Stimulated activated CD4-positive, alpha-beta T cell treated with anti-CD3 and anti-CD28 coated beads, Interleukin-12 subunit alpha, Interleukin-12 subunit beta, amount 100 ng/mL, for 24 hours (primary cell): ENCODE measurements at places on chromosomes 11 and 22.

- DNase-seq: no peak
Observed at GRCh38 chr11:64531906-64532312, 59.1 kb upstream of the SLC22A12 start.

DNA sequence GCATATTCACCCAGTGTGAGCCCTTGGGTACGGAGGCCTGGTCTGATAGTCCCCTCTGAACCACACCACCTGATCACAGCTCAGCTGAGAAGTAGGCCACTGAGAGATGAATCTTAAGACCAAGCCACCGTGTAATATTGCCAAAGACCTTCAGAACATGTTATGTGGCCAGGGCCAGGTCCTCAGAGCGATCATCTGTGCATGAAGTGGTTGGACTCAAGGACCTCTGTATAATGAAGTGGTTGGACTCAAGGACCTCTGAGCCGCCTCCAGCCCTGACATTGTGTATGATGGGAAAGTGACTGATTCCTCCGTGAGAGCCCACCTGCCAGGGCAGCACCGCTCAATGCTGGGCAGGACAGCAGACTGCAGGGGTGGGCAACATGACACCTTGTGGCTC lies 70.2 kb downstream of the TP53I11 start:
- DNase-seq: no peak

DNA sequence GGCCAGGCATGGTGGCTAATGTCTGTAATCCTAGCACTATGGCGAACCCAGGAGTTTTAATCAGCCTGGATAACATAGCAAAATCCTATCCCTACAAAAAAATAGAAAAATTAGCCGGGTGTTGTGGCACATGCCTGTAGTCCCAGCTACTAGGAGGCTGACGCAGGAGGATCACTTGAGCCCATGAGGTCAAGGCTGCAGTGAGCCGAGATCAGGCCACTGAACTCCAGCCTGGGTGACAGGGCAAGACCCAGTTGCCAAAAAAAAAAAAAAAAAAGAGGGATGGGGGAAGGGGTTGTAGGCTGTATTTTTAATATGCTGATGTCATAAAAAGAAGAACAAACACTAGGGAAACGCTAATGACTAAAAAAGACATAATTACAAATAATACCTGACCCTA lies 12.1 kb downstream of the DDX6 start:
- no peak for DNase-seq

GRCh38 chr22:31616315-31616980 lies 45.6 kb downstream of the PISD start:
- DNase-seq: no peak

GRCh38 chr11:71574418-71574817 lies 8.3 kb downstream of the KRTAP5-11 start:
- no peak for DNase-seq

DNA sequence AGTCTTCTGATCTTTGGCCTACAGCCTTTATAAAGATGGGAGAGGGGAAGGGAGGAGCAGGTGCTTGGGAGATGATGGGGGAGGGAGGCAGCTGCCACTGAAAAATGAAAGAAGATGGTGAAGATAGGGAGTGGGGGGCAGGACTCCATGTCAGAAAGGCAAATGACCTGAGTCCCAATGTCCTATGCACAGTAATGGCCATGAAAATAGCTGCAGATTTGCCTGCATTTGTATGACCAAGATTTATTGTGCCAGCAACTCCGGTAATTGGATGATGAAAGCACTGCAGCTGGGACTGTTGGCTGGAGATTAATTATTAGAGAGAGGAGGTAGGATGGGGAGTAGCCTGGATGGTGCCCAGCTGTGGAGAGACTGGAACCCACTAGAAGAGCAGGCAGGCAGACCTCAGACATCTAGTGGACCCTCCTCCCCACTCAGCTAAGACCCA lies 36.1 kb downstream of the NEU3 start:
- DNase-seq: no peak

DNA sequence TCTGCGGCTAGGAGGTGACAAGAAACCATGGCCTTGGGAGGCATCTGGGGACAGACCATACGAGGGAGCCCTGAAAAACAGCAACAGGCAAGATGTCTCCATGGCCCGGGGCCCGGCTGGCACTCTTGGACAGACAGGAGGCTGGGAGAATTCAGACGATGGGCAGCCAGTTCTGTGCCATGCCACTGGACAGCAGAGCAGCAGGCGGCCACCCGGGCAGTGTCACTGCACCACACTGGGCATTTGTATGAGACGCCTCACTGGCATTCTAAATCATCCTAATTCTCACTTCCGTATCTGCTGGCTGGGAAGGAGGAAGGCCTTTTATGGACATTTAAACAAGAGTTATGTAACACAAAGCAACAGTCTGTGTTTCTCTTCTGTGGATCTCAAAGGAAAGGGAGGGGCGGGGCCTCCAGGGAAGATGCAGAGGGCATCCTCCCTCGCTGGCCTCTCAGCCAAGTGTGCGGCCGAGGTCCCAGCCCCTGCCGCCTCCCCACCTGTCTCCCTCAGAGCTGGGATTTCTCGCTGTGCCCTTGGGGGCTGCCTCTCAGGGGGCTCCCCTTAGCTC lies 350.3 kb downstream of the SHANK2 start:
- no peak for DNase-seq

DNA sequence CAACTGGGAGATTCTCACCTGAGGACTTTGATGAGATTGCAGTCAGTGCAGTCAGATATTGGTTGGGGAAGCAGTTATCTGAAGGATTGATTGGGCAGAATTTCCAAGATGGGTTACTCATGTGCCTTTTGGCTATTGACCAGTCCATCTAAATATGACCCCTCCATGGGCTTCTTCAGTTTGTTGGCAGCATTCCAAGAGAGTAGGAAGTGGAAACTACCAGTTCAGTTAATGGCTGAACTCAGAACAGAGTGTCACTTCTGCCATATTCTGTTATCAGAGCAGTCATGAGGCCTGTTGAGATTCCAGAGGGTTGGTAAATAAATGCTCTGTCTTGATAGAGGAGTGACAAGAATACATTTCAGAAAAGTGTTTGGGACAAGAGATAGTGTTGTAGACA lies 71.0 kb downstream of the CYP2R1 start:
- no peak for DNase-seq

- peak; percentile 90 for DNase-seq
Observed at GRCh38 chr22:37121887-37122591, 12.5 kb upstream of the TMPRSS6 start.

GRCh38 chr22:38239101-38239761 lies 33.6 kb downstream of the TMEM184B start:
- no peak for DNase-seq

DNA sequence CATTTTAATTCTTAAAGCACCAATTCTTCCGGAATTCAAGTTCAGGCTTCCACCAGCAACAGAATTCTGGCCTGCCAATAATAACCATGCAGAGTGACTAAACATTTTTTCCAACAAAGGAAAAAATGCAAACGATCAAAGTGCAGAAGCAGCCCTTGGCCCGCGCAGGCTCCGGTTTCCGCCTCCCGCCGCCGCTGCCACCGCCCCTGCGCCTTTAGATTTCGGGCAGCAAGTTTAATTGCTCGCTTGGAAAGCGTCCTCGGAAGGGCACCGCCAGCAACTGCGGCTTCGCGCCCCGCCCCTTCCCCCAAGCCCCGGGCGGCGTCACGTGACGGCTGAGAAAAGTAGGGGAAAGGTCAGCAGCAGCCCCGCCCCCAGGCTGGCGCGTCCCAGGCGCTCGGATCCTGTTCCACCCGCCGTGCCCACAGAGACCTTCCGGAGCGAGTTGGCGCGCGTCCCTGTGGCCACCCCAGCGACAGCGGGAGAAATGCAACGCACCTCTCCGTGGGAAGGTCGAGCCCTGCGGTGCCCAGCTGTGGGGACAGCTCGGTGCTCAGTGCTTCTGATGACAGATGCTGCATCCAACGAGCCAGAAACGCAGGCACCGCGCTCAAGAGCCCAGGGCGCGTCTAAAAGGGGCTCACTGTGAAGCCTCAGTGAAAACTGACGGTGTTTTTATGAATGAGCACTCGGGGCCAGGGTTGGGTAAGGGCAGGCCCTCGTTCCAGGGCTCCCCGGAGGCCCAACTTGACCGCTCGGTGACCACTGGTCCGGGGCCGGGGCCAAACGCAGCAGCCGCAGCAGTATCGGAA lies 2.5 kb downstream of the CPT1A start:
- peak; percentile 93 for DNase-seq

GRCh38 chr11:33716243-33716642 lies 15.6 kb upstream of the C11orf91 start:
- DNase-seq: no peak

DNA sequence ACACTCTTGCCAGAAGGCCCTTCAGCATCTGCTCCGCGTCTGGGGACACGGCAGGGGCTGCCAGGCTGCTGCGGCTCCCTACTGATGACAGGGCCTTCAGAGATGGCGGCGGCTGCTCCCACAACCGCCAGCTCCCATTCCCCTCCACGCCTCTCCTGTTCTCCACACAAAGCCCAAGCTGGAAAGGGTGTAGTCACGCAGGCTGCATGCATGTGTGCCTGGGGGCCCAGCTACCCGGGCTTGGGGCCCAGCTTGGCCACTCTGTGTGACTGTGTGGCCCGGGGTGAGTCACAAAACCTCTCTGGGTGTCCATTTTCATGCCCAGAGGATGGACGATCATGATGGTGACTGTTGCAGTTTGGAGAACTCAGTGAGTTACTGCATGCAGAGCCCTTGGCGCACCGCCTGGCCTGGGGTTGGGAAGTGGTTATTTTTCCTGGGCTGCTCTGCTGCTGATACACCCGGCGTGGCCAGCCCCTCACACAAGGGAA lies 31.7 kb upstream of the PARVB start:
- no peak for DNase-seq

DNA sequence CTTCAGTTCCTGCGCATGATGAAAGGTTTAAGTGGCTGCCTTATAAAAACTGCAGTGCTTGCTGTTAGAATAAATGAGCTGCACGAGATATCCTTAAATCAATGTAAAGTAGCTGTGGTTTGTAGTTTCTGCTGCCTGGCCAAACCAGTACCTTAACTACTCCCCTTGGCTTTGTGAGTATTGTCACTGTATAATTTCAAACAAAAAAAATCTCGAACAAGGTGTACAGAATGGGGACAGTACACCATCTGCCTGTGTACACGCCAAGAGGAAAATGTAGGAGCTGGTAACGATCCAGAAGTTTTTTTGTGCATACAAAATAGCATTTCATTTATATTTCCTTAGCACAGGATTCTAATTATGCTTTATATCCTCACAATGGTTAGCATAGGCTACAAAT lies 20.6 kb upstream of the NDUFC2 start:
- no peak for DNase-seq

DNA sequence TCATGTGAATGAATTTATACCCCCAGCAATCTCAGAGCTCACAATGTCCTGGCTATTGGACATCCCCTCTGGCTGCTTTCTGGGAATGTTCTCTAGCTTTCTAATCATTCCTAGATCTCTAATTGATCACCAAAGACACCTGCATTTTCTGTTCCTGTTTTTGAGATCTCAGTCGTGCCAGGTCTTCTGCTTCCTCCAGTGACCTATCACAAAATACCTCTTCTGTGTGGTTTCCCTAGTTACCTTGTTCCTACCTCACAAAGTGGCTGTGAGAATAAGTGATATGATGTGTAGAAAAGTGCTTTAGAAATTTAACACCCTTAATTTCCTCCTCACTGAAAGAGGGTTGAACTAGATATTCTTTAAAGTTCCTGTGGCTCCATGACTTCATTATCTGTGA lies 92.2 kb downstream of the LUZP2 start:
- no peak for DNase-seq

GRCh38 chr11:64803846-64804345 lies 882 bp upstream of the MAP4K2 start:
- DNase-seq: no peak
